ENCODE measurements at places on chromosomes 5 and 9.

DNA sequence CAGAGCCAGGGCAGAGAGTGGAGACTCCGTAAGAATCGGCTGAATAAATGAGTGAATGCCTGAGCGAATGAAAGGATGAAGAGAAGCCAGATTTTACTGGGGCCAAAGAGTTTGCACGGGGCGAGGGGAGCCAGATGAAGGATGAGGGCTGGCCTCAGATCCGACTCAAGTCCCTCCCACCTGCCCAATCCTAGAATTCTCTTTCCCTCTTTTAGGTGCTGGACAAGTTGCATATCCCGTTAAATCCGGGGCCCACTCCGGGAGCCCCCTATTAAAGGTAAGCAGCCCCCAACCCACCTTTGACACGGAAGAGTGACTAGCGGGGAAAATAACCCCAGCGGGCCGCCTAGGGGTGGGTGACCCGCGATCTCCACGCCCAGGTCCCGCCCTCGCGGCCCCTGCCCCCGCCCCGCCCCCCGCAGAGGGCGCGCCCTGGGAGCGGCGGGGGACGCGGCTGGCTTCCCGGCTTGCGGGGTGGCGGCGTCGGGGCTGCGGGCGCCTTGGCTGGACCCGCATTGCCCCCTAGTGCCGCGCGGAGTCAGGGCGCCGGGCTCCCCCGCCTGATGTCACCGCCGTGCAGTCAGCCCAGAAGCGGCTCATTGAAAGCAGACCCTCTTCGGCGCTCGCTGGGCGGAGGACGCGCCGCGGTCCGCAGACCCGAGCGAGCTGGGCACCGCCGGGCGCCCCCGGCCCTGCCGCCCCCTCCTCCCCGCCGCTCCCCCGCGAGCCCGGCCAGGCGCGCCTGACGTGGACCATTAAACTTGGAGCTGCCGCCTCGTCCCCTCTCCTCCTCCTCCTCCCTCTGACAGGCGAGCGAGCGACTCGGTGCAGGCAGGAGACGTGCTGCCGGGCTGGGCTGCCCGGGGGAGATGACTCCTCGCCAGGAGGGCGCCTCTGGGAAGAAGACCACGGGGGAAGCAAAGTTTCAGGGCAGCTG lies at the start of gene ADRA1B:
TSS of gene ADRA1B (plus strand) at position 579 of the 937 bp plus-strand sequence. CDS start 424 bp downstream, outside the sequence.
- no peak for DNase-seq

DNA sequence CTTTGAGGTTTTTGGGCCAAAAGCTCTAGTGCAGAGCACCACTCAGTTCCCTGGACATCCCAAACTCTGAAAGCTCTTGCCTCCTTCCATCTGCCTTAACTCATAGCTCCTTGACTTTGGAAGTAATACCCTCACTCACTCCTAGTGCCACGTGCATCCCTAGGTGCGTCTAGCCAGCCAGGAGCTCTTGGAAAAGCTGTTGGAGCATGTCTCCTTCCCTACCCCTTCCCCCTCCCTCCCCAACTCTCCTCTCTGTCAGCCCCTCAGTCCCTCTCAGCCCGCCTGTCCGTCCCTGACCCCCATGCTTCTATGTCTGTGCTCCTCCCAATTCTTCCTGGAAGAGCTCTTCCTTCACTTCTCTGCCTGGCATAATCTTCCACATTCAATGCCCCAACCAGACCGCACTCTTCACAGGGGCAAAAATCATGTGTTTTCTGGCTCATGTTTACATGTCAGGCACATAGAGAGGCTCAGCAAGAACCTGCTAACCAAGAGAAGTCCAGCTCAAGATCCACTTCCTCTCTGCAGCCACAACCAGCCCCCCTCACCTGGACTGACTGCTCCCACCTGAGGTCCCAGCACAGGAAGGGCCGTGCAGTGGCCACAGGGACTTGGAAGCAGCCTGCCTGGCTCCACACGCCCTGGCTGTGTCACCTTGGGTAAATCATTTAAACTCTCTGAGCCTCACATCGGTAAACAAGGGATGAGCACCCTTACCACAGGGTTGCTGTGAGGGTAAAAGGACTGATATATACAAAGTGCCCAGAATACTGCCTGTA lies 58.4 kb downstream of the WHRN start:
- no peak for DNase-seq

DNA sequence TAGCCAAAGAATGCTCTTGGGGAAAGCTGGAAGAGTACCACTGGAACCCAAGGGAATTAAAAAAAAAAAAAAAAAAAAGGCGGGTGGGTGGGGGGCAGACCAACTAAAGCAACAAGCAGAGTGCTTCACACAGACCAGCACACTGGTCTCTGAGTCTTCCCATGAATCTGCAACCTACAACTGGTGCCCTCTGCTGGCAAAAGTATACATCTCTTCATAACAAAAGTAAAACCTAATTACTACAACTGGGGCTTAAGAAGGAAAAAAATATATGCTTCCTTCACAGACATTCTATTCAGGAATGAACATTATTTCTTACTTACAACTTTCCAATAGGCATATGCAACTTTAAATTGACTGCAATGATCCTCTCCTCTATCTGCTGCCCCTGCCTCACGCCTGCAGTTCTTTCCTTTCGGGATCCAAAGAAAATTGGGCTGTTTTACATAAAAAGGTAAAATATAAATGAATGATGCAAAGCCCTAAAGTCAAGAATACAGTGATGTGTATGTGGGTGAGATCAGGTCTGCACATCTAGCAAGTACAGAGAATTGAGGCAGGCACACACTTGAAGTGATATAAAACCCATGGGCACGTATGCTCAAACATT lies 7.2 kb upstream of the KLHL3 start:
- DNase-seq: no peak

GRCh38 chr5:93736284-93736683 lies 5.1 kb downstream of the POU5F2 start:
- no peak for DNase-seq

GRCh38 chr5:31993165-31993961 lies 180.8 kb downstream of the GOLPH3 start:
- no peak for DNase-seq

DNA sequence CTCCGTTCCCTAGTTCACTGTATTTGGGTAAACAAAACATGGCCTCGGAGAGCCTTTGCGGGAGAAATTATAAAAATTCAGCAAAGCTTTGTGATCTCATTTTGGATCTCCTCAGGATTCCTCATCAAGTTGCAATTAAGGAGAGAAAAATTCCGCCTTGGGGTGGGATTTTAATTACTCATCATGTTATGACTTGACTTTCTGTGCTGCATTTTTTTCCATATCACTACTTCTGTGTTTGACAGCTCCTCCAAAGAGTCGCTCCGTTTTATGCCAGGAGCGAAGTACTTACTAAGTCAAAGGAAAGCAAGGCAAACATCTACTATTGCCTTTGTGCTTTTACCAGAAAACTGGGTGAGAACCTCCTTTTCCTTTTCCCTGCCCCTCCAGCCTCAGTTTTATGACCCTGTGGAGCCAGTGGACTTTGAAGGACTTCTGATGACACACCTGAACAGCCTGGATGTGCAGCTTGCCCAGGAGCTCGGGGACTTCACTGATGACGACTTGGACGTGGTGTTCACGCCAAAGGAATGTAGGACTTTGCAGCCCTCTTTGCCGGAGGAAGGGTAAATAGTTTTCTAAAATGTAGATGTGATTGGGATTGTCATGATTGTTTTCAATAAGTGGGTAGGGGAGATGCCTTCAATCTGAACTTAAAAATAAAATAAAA lies 71.5 kb downstream of the DOCK8 start:
- DNase-seq: no peak

- DNase-seq: no peak
Observed at GRCh38 chr9:133494636-133495326, 15.9 kb upstream of the SLC2A6 start.

DNA sequence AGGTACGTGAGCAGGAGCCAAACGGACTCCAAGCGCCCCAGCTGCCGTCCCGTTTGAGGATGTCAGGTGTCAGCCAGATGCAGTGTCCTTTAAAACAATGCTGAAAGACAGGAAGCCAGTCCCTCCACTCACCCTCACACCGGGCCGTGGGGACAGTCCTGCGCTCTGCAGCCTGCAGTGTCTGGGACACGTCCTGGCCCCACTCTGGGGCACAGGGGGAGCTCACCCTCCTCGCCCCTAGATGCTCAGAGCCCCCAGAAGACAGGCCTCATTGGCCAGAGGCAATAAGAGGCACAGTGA lies 79.7 kb downstream of the ZNF354C start:
- DNase-seq: peak; percentile 54

GRCh38 chr9:37987467-37987981 lies 81.5 kb downstream of the SHB start:
- DNase-seq: peak; percentile 42

- no peak for DNase-seq
Observed at GRCh38 chr5:134545070-134545868, 19.8 kb downstream of the JADE2 start.

DNA sequence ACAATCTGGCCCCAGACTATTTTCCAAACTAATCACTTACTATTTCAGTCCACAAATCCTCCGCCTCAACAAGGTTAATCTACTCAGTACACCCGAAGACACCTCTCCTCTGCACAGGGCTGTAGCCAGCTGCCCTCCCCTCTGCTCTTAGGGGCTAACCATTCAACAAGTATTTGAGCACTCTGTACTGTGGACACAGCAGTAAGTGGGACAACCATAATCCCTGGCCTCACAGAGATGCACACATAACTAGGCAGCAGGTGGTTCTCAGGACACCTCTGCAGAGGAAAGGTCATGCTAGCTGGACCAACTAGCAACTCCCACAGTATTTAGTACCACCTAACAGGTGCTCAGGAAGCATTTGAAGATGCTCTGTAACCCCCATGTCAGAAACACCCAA lies 5.5 kb downstream of the CAMSAP1 start:
- no peak for DNase-seq

- DNase-seq: no peak
Observed at GRCh38 chr9:95135756-95136155, 181.8 kb downstream of the FANCC start.

GRCh38 chr5:119439140-119439631 lies 13.1 kb upstream of the HSD17B4 start:
- DNase-seq: no peak

DNA sequence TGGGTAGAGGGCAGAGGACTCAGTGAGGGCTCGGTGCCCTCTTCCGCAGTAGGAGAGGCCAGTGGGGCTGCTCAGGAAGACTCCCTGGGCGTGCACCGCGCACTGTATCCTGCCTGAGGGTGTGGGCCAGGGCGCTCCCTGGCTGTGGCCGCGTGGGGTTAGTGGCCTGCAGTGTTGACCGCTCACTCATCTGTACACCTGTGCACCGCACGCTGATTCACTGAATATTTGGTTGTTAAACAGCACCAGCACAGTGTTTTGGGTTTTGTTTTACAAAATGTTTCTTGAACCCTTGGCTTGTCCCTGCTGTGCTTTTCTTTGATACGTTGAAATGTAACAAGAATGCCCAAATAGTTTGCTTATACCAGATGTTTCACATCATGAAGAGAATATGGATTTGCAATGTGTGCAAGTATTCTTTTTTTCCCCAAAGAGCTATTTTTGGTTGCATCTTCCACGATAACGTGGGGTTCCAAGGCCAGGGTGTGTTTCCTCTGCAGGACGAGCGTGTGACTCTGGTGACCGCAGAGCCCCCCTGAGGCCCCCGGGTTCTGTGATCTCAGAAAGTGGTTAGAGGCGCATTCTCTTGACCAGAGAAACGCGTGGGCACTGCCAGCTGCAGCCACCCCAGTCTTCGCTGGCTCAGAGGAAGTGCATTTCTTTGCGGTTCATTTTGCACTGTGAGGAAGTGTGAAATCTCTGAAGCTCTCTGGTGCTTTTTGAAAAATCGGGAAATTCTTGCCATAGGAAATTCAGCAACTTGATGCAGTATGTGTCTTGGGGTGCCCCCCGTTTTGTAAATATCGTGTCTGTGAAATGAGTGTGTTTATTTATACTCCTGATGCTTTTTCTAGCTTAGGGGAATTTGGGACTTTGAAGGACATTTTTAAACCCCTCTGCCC lies 46.9 kb downstream of the AHRR start:
- peak; percentile 54 for DNase-seq

GRCh38 chr5:14039576-14039975 lies 95.1 kb upstream of the DNAH5 start:
- no peak for DNase-seq

DNA sequence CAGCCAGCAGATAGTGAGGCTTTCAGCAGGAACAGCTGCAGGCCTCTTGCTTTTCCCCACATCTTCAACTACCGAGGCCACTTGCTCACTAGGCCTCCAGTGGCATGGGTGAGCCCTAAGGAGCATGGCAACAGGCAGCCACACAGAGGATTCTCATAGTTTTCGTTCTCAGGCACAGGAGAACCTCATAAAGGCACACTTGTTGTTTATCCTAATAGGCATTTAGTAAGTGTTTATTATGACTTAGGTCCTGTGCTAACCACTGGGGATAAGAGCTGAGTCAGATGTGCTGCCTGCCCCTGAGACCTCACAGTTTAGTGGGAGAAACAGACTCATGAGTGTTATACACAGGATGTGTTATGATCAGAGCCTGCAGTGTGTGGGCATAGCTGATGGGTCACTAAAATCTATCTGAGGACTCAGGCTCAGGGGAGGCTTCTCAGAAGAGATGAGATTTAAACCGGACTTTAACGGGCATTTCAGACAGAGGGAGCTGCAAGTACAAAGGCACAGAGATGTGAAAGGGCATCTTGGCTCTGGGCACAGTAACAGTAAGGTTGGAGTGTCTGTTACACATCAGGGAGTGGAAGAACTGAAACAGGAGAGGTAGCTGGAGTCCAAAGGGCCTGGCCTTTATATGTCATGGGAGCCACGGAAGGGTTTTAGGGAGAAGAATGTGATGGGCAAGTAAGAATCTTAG lies 21.0 kb upstream of the HEMGN start:
- DNase-seq: no peak

Data from RWPE2 (cell line).